Mesenteric fat pad (tissue), 1 donor: ENCODE measurements at places on chromosomes 1 and 21. TPM values are rescaled to one million over a fixed set of nuclear protein-coding genes. Genes with fewer than 3 reads are reported as not detected.

- no peak for DNase-seq
Measured at GRCh38 chr1:82499022-82499421, 698.3 kb downstream of the ADGRL2 start.

DNA sequence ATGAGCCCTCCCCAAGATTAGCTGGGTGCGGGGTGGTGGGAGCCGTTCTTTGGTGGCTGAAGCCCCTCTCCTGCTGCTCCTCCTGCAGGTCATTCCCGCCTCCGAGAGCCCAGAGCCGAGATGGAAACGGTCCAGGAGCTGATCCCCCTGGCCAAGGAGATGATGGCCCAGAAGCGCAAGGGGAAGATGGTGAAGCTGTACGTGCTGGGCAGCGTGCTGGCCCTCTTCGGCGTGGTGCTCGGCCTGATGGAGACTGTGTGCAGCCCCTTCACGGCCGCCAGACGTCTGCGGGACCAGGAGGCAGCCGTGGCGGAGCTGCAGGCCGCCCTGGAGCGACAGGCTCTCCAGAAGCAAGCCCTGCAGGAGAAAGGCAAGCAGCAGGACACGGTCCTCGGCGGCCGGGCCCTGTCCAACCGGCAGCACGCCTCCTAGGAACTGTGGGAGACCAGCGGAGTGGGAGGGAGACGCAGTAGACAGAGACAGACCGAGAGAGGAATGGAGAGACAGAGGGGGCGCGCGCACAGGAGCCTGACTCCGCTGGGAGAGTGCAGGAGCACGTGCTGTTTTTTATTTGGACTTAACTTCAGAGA, 448 bp downstream of the G0S2 start:
- DNase-seq: no peak

DNA sequence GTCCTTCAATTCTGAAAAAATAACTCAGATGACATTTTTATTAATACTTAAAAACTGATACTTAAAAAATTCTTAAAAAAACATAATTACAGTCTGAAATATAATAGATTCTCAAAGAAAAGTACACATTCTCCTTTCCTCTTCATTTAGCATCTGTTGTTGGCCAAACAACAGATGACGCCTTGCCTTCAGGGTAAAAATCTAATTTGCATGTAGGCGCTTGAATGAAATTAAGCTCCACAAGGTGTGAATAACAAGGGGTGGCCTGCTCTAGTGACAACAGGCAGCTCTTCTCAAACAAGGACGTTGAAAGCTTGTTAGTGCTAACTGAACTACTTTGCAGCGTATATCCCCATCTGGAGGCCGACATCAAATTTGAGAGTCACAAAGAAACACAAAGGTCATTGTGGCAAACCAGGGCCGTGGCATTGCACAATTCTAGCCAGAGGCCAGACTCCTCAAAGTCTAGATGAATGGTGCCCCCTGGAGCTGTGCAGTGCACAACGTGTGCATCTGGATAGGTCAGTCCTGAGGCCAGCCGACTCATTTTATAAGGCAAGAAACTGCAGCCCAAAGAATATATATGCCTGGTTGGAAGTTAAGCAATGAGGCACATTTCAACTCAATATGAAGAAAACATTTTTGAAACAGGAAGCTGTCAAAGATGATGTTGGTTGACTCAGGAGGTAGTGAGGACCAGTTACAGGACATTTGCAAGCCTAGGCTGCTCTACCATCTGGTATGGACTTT, 459.2 kb upstream of the RUNX1 start:
- no peak for DNase-seq

GRCh38 chr21:42453986-42454570, 41.9 kb downstream of the RSPH1 start:
- peak; percentile 80 for DNase-seq

GRCh38 chr1:68093737-68094136, 43.3 kb upstream of the DIRAS3 start:
- DNase-seq: no peak

GRCh38 chr1:17244821-17245740, 3.8 kb upstream of the PADI3 start:
- DNase-seq: no peak

DNA sequence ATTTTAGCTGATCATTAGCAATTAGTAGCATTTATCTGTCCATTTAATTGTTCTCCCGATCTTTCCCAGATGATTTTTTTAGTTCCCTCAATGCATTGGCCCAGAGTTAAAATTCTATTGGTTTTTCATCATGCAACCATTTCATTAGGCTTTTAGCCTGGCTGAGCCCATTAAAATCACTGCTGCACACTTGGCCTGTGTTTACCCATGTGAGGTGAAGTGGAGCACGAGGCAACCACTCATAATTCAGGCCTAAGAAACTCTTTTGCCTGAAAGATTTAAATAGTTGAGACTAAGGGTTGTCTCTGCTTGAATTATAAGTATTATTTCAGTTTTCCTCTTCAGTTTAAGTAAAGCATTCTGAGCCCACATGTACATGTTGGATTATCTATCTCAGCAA, 889.0 kb upstream of the ADGRL4 start:
- no peak for DNase-seq

DNA sequence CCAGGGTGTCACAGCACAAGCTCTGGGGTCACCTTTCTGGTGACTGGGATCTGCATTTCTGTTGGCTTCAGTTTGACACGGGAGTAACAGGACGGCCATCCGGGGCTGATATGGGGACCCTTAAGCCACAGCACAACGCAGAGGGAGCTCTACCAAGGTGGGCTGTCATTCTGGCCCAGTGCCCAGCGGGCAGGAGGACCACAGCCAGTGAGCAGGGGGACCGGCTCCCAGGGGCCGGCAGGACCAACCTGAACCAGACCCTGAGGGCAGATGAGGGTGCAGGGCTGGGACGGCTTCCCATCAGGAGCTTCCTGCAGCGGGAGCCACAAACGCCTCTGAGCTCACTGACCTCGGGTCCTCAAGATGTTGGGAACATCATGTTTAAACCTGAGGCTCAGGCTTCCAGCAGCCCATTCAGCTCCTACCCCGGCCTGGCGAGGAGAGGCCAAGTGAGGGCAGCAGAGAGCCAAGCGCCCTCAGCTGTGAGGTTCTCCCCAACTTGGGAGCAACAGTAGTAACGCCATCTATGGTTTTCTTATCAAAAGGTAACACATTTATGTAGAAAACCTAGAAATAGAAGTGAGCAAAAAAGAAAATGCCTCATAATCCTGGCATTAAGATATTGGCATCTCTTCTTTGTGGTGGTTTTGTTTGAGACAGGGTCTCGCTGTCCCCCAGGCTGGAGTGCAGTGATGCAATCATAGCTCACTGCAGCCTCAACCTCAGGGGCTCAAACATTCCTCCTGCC, 26.8 kb downstream of the TMEM201 start:
- DNase-seq: no peak

The RIPPLY3 gene
- not detected for total RNA-seq

The LCE1E gene
- total RNA-seq: not detected

- DNase-seq: no peak
Measured at GRCh38 chr1:228297242-228297641, 89.4 kb downstream of the OBSCN start.

The SELL gene
- 23.0 TPM for total RNA-seq

The FCER1A gene
- total RNA-seq: 0.80 TPM

GRCh38 chr1:203424285-203424684, 51.3 kb upstream of the PRELP start:
- DNase-seq: no peak

DNA sequence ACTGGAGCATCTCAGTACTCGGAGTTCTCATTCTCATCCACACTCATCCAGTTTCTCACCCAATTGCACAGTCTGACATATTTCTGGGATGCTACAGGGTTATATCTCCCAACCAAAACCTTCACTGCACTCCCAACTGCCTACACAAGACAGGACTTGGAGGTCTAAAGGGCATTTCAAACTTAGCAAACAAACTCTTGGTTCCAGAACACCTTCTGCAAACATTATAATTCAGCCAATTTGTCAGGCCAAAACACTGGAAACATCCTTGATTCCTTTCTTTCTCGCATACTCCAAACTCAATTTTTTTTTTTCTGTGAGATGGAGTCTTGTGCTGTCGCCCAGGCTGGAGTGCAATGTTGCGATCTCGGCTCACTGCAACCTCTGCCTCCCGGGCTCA, 7.9 kb downstream of the SLAMF1 start:
- no peak for DNase-seq

The RAB29 gene
- 37.3 TPM for total RNA-seq

GRCh38 chr1:116465845-116466685, 93.0 kb downstream of the ATP1A1 start:
- DNase-seq: no peak

GRCh38 chr1:22527555-22528296, 35.6 kb upstream of the EPHA8 start:
- DNase-seq: peak; percentile 87

GRCh38 chr21:46229133-46229922, 754 bp upstream of the LSS start:
- peak; percentile 93 for DNase-seq

DNA sequence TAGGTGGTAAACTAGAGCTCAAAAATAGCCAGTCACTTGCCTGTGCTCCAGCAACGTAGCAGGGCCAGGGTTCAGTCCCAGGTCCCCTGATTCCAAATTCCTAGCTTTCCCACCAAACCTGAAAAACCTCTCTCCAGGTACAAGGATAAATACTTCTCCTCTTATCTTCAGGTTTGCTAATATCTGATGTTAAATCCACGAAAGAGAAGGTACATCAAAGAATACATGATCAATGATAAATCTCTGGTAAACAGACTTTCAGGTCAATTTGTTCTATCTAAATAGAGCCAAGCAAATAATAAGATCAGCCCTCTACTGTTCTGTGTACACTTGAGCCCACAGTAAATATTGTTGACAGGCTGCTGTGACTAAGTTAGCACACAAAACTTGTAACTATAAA, 52.1 kb upstream of the AKT3 start:
- no peak for DNase-seq

The GUCA2A gene
- not detected for total RNA-seq

DNA sequence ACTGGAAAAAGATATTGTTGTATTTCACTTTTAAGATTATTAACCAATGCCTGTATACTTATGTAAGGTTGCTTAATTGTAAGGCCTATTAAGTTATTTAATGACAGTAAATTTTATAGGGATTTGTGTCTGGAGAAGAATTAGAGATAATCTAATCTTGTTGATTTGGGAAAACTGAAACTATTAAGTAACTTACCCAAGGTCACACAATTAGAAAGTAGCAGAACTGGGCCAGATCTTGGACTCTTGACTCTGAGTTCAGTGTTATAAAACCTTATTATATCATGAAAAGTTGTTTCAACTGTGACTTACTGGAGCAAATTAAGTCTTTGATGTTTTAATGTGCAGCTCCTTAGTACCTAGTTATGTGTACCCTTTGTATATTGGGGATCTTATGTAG, 38.5 kb downstream of the CAMTA1 start:
- DNase-seq: no peak

The KRTAP10-10 gene
- not detected for total RNA-seq

GRCh38 chr1:170461291-170461747, 70.6 kb upstream of the GORAB start:
- DNase-seq: no peak
